ENCODE measurements at places on chromosomes 2 and 18. TPM values are rescaled to one million over a fixed set of nuclear protein-coding genes. Genes with fewer than 3 reads are reported as not detected.

The TRIM54 gene
- 4.7 TPM for total RNA-seq

The TRAPPC12 gene
- 108 TPM for total RNA-seq

The TNP1 gene
- total RNA-seq: not detected

The UGT1A9 gene
- not detected for total RNA-seq

The DGUOK gene
- total RNA-seq: 39.1 TPM

The CKAP2L gene
- 8.0 TPM for total RNA-seq
